ENCODE measurements at places on chromosomes 4 and X.

DNA sequence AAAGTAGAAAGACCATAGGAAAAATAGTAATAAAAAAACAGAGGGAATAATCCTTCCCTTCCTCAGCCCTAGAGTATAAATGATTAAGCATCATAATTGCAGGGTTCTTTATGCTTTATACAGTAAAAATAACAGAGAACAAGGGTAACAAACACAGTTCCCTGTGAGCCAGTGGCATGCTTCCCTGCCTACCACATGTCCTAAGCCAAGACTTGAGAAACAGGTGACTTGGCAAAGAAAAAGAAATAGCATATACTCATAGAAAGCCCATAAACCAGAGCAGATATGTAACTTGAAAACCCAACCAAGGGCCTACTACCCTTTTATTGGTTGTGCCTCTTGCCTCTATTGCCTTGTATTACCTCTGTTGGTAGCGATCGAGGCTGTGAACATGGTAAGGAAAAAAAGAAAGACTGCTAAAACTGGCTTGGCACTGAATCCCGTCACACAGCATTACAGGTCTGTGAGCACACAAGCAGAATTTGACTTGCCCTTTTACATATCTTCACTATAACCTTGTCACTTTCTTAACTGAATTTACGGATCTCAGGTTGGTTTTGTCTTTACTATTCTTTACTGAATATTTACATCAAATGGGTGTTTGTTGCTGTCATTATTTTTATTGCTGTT is 30.9 kb upstream of the MYOZ2 start:
- DNase-seq, result no peak

DNA sequence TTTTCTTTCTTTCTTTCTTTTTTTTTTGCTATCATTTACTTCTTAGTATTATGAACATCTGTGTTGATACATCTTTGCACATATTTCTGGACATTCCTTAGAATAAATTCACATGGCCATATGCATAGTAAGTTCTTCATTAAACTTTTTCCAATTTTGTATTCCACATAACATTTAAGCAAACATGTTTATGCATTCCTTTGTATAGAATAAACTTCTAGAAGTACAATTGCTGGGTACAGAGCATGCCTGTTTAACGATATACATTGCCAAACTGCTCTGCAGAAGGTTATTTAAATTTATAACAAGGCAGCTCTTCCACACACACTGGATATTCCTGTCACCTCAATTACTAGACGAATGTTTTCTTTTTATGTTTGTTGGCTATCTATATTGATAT is 36.0 kb upstream of the STIM2 start:
- no peak for DNase-seq

DNA sequence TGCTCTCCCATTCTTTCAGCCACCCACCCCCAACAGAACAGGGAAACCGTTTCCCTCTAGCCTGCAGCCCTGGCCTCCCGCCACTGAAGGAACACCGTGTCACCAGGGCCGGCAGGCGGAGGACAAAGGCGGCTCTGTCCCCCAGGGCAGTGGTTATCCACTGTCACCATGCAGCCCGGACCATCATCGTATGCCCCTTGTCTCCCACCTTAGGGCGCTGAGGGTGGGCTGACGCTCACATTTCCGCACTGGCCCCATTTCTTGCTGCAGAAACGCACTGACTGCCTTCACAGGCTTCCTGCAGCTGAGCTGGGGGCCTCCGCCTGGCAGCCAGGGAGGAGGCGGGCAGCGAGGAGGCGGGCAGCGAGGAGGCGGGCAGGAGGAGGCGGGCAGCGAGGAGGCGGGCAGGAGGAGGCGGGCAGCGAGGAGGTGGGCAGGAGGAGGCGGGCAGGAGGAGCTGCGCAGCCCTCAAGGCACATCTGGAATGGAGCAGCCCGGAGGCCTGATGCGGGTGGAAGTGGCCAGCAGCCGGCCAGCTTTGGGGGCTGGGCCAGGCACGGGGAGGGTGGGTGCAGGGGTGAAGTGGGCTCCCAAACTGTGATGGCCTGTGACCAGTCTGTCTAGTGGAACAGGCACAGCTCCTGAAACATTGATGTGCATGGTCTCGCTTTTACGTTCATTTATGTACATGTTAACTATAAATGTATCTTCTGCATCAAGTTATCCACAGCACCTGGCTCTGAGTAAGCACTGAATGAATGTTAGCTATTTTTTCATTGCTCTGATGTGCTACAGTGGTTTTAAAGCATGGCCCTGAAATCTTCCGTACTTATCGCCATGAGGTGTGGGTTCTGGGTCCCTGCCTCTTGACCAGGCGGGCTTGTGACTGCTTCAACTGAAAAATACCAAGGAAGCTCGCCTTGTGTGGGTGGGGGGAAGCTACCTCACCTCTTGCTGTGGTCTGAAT is 20.6 kb upstream of the KIAA0232 start:
- DNase-seq, result no peak

DNA sequence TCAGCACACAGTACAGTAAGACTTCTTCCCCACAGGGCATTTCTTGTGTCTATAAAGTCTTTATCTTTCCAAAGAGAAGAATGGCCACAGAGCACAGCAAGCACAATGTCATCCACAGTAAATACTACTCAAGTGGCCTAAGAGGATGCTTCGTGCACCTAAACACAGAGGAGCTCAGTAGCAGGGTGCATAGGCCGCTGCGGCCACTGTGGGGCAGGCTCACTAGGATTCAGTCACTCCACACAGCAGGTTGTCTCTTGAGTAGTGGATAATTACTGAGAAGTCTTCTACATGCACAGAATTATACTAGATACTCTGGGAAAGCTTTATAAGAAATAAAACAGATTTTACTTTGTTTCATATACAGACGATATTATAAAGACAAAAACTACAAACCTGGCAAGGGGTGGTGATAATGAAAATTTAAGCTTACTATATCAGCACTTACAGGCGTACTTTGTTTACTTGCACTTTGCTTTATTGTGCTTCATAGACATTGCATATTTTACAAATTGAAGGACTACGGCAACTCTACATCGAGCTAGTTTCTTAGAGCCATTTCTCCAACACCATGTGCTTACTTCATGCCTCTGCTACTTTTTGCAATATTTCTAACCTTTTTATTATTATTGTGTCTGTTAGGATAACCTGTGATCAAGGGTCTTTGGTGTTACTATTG is 78.5 kb downstream of the PRDM5 start:
- no peak for DNase-seq

DNA sequence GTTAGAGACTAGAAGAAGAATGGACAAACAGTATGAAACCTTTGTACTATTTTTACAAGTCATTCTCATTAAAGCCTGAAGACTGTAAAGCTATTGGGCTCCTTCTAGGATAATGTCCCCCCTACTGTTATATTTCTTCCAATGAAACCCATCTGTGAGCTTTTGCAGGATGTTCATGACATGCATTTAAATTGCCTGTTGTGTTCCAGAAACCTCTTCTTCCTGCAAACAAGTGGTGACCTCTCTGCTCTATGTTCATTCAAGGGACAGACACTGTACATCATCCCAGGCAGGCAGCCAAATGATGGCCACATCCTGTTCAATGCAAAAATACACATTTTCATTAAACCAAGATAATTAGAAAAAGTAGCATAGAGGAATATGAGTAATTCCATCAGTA is 128.0 kb downstream of the C4orf33 start:
- DNase-seq, result no peak

Measured in AG09319 (cell line).